ENCODE measurements at places on chromosomes 4 and X. TPM values are rescaled to one million over a fixed set of nuclear protein-coding genes. Genes with fewer than 3 reads are reported as not detected.

Gene CHRNA9
- not detected for total RNA-seq

GRCh38 chrX:39518476-39519029 is 579.2 kb downstream of the BCOR start:
- H3K27ac ChIP-seq = no peak overlapping the region
- no peaks in the 10 kb centered on the region for H3K4me1 ChIP-seq
- H3K4me3 ChIP-seq = no peak overlapping the region
- no peaks in the 10 kb centered on the region for H3K27me3 ChIP-seq

DNA sequence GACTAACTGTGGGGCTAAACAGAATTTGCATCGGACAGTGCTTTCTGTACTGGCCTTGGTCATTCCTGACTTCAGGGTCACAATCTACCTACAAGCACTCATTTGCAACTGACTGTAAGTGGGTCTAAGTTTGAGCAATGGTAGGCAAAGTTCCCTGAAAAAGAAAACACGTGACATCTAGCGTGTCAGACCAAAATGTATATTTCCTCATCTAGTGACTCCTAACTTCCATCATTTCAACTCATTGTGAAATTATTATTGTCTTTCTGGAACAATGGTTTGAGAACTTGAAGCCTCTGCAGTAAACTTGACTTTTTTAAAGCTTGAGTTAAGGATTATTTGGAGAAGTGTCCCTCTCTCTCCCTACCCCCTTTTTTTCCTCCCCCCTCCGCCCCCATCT is 113.6 kb downstream of the MID1 start:
- no peaks in the 10 kb centered on the region for H3K27me3 ChIP-seq
- H3K27ac ChIP-seq = no peak overlapping the region
- no peaks in the 10 kb centered on the region for H3K36me3 ChIP-seq
- no peak overlapping the region for H3K4me3 ChIP-seq
- DNase-seq = no peak

- H3K27ac ChIP-seq = no peak overlapping the region
- DNase-seq = no peak
- H3K4me3 ChIP-seq = no peak overlapping the region
- H3K4me1 ChIP-seq = peaks cover 7% of the 10 kb centered on the region
- H3K27me3 ChIP-seq = no peaks in the 10 kb centered on the region
Measured at GRCh38 chr4:102451266-102451665, 49.9 kb upstream of the NFKB1 start.

DNA sequence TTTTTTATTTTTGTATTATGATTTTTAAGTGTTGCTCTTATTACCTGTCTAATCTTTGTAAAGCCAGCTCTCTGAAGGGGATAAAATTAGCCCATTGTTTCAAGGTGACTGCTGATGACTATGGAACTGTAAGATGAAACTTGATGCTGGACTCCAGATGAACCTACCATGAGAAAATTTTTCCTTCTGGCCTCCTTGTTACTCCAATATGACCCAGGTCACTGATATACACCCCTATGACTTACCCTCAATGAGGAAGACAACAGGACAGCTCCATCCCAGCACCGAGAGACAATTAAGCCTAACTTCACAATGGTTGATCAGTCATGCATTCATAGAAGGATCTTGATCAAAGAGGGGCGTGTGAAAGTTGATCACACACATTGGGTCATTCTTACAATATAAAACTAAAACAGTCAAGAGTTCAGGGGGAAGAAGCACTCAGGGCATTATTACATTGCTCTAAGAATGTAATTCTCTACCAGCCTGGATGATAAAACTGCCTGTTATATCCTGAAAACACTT is 230.8 kb upstream of the AGTR2 start:
- no peak for DNase-seq
- H3K4me1 ChIP-seq = no peaks in the 10 kb centered on the region
- H3K27ac ChIP-seq = no peak overlapping the region
- H3K36me3 ChIP-seq = no peaks in the 10 kb centered on the region
- no peak overlapping the region for H3K4me3 ChIP-seq
- no peaks in the 10 kb centered on the region for H3K27me3 ChIP-seq

DNA sequence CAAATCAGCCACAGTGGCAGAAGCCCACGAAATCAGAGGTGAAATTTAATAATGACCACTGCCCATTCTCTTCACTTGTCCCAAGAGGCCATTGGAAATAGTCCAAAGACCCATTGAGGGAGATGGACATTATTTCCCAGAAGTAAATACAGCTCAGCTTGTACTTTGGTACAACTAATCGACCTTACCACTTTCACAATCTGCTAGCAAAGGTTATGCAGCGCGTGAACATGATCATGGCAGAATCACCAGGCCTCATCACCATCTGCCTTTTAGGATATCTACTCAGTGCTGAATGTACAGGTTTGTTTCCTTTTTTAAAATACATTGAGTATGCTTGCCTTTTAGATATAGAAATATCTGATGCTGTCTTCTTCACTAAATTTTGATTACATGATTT is at the start of gene F9:
Gene F9 (plus strand): TSS at position 190 of the 400 bp plus-strand sequence. CDS start 26 bp downstream, at position 216.
- DNase-seq = no peak
- H3K27ac ChIP-seq = no peak within 1 kb of the TSS
- H3K27me3 ChIP-seq = no peaks in the 10 kb centered on the region
- H3K4me1 ChIP-seq = no peaks in the 10 kb centered on the region
- H3K4me3 ChIP-seq = no peak within 1 kb of the TSS
- H3K36me3 ChIP-seq = no peaks in the 10 kb centered on the region

Gene UXT
- total RNA-seq = 85.5 TPM

DNA sequence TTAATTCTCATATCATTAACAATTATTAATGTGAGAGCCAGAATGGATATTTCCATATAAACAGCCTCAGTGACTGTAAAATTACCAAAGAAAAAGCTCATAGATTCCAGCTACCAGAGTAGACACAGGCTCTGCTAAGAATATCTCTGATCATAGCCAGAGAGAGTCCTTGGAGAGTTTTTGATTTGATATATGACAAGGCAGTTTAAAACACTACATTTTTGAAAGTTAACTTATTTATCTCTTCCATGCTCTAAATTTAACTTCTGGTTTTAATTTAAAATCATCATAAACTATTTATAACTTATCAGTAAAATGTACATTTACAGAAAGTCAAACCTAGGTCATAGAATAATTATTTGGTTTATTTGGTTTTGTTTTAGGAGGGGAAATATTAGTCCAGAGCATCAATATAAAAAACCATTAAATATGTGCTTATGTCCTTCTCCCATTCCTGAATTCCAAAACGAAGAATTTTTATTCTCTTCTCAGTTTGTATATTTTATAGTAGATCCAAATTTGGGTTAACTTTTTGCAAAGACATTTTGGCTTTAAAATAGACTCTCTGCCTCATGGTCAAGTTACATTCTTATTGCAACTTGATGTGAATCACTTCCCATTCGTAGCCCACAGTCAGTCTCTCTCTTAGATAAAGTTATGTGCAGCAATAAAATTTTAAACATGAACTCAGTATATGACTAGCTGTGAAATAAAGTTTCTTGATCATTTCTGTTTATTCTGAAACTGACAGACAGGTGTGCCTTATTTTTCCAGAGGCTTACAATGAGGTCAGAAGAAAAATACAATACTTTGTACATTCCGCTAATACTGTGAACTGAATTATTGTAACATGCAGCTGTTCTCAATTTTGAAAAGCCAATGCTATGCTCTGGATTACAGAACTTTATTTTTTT is 267.1 kb downstream of the PAPSS1 start:
- no peak overlapping the region for H3K4me3 ChIP-seq
- H3K27ac ChIP-seq = no peak overlapping the region
- H3K36me3 ChIP-seq = no peaks in the 10 kb centered on the region
- H3K27me3 ChIP-seq = no peaks in the 10 kb centered on the region
- no peak for DNase-seq

DNA sequence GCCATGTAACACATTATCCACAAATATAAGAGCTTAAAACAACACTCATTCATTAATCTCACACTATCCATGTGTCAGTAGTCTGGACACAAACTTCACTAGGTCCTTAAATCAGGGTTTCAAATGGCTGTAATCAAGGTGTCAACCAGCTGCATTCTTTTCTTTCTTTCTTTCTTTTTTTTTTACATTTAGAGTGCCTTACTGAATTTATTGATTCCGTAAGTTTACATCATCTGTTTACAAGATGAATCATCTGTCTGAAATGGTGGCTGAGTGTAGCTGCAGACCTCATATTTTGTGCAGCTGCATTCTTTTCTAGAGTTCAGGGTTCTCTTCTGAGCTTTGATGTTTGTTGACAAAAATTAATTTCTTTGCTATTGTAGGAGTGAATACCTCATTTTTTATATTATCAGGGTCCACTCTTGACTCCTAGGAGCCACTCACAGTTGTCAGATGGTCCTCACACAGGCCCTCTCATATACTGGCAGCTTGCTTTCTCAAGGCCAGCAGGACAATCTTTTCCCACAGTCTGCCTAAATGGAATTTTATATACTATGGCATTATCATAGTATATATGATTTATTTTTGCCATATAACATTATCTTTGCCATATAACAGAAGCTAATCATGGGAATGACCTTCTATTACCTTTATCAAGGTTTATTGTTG is 37.8 kb downstream of the SPOCK3 start:
- no peak for DNase-seq
- no peaks in the 10 kb centered on the region for H3K36me3 ChIP-seq
- H3K4me3 ChIP-seq = no peak overlapping the region
- no peaks in the 10 kb centered on the region for H3K4me1 ChIP-seq
- no peak overlapping the region for H3K27ac ChIP-seq

- no peak overlapping the region for H3K4me3 ChIP-seq
- DNase-seq = no peak
- no peaks in the 10 kb centered on the region for H3K4me1 ChIP-seq
- H3K27me3 ChIP-seq = no peaks in the 10 kb centered on the region
- H3K27ac ChIP-seq = no peak overlapping the region
Measured at GRCh38 chr4:15848191-15848842, 70.2 kb downstream of the CD38 start.

GRCh38 chrX:20212486-20213089 is 54.1 kb downstream of the RPS6KA3 start:
- no peak overlapping the region for H3K4me3 ChIP-seq
- no peak for DNase-seq
- H3K27me3 ChIP-seq = no peaks in the 10 kb centered on the region
- no peak overlapping the region for H3K27ac ChIP-seq
- H3K4me1 ChIP-seq = peaks cover 5% of the 10 kb centered on the region
- H3K36me3 ChIP-seq = peaks cover 13% of the 10 kb centered on the region

GRCh38 chr4:185587427-185588161 is 52.3 kb upstream of the PDLIM3 start:
- no peaks in the 10 kb centered on the region for H3K27me3 ChIP-seq
- H3K27ac ChIP-seq = no peak overlapping the region
- H3K36me3 ChIP-seq = no peaks in the 10 kb centered on the region
- DNase-seq = no peak
- H3K4me1 ChIP-seq = peaks cover 6% of the 10 kb centered on the region

- no peak overlapping the region for H3K27ac ChIP-seq
- H3K36me3 ChIP-seq = no peaks in the 10 kb centered on the region
- no peak for DNase-seq
- H3K4me3 ChIP-seq = no peak overlapping the region
- H3K4me1 ChIP-seq = no peaks in the 10 kb centered on the region
Measured at GRCh38 chr4:70603856-70604255, 11.8 kb downstream of the AMBN start.

Gene KLHL5
- 28.8 TPM for total RNA-seq

Gene GAGE13
- total RNA-seq = not detected

DNA sequence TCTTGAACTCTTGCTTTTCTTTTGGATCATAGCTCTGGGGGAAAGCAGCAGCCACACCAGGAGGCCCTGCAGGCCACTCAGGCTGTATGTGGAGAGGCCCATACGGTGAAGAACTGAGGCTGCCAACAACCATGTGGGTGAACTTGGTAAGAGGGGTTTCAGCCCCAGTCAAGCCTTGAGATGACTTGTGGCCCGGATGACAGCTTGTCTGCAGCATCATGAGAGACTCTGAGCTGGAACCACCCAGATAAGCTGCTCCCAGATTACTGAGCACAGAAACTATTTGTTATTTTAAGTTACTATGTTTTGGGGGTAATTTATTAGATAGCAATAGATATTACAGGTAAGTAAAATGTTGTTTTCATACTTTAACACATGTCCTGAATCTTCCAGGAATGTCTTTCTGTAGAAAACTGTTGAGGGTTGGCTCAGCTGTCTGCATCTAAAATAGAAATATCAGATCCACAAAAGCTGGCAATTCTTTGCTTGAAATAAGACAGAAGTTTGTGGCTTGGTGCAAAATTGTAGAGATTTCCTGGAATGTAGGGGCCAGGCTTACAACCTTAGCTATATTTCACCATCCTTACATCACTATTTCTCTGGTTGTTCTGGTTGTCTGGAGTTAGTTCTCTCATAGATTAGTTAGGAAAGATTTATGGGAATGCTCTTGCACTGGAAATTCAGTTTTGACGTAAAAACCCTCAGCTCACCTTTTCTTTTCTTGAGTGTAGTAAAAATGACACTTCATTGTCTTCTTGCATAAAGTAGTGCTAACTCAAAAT is 272.1 kb downstream of the RAPGEF2 start:
- H3K27ac ChIP-seq = no peak overlapping the region
- no peaks in the 10 kb centered on the region for H3K4me1 ChIP-seq
- no peak for DNase-seq
- no peaks in the 10 kb centered on the region for H3K27me3 ChIP-seq
- H3K36me3 ChIP-seq = no peaks in the 10 kb centered on the region

Gene GAGE1
- total RNA-seq = not detected

GRCh38 chr4:30903502-30904214 is 183.5 kb downstream of the PCDH7 start:
- H3K27ac ChIP-seq = no peak overlapping the region
- DNase-seq = no peak
- no peaks in the 10 kb centered on the region for H3K4me1 ChIP-seq
- no peaks in the 10 kb centered on the region for H3K36me3 ChIP-seq

- no peak overlapping the region for H3K4me3 ChIP-seq
- DNase-seq = no peak
- H3K27ac ChIP-seq = no peak overlapping the region
- no peaks in the 10 kb centered on the region for H3K27me3 ChIP-seq
- no peaks in the 10 kb centered on the region for H3K4me1 ChIP-seq
Measured at GRCh38 chrX:68918202-68918601, 89.4 kb downstream of the EFNB1 start.

Gene CYBB
- 420 TPM for total RNA-seq

Gene NOX1
- total RNA-seq = not detected

DNA sequence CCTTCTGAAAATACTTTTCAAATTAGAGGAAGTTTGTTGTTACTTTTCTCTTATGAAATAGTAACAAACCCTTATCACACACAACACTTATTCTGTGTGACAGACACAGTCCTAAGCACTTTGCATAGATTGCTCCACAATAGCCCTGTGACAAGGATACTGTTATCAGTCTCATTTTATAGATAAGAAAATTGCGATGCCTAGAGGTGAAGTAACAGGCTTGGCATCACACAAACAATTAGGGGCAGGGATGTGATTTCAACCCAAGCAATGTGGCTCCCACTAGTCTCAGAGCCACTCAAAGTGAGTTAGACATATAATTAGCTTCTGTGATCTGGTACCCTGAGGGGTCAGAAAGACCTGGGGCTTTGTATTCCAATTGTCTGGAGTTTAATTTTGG is 339.9 kb downstream of the FBXO8 start:
- H3K27ac ChIP-seq = no peak overlapping the region
- no peaks in the 10 kb centered on the region for H3K36me3 ChIP-seq
- no peaks in the 10 kb centered on the region for H3K4me1 ChIP-seq
- H3K4me3 ChIP-seq = no peak overlapping the region

- H3K36me3 ChIP-seq = no peaks in the 10 kb centered on the region
- DNase-seq = no peak
- H3K4me1 ChIP-seq = no peaks in the 10 kb centered on the region
Measured at GRCh38 chr4:83328521-83329187, 6.0 kb downstream of the HPSE start.
